ENCODE measurements at places on chromosomes 12 and 14. TPM values are rescaled to one million over a fixed set of nuclear protein-coding genes. Genes with fewer than 3 reads are reported as not detected.

NOS1 gene
- total RNA-seq = 0.10 TPM

TMTC2 gene
- 41.3 TPM for total RNA-seq

ADCY6 gene
- 98.0 TPM for total RNA-seq

GZMB gene
- total RNA-seq = 0.94 TPM

NANOG gene
- total RNA-seq = 2.5 TPM

BIN2 gene
- total RNA-seq = 5.0 TPM

ESRRB gene
- 0.16 TPM for total RNA-seq

MDP1 gene
- 17.0 TPM for total RNA-seq

GLIPR1L1 gene
- total RNA-seq = not detected

MYH6 gene
- total RNA-seq = not detected

OTX2 gene
- total RNA-seq = not detected

- no peak for DNase-seq
Measured at GRCh38 chr14:100851946-100852620, 26.2 kb downstream of the MEG3 start.

- no peak for DNase-seq
Measured at GRCh38 chr12:88172844-88173407, 30.8 kb downstream of the TMTC3 start.

DNA sequence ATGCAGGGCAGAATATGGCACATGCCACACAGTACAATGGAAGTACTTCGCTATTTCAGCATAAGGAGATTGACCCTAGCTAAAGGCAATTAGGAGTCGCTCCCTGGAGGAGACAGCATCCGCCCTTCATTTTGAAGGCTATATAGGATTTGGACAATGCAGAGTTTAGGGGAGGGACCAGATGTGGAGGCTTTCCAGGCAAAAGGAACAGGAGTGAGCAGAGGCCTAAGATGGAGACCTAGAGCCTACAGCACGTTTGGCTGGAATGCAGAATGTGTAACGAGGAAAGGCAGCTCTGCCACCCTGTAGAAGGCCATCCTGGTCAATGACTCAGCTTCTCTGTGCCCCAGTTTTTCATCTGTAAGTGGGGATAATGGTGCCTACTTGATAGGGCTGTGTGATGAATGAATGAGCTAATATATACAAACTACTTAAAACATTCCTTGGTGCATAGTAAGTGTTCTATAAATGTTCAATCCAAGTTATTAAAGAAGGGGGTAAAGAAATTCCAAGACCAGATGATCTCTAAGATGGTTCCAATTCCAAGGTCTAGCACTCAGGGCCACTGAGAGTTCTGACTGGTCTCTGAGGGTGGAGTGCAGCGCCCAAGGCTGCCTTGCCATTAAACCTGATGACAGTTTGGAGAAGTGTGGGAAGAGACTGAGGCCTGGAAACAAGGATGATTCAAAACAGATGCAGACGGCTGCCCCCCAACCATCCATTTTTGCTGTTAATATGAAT lies 54.3 kb upstream of the FRMD6 start:
- no peak for DNase-seq

GRCh38 chr12:112901271-112901670 lies 5.5 kb upstream of the OAS1 start:
- DNase-seq = no peak

- no peak for DNase-seq
Measured at GRCh38 chr14:64743061-64743460, 38.8 kb downstream of the PLEKHG3 start.

- DNase-seq = no peak
Measured at GRCh38 chr14:102182190-102182589, 42.5 kb downstream of the WDR20 start.

- DNase-seq = no peak
Measured at GRCh38 chr12:19227190-19227879, 97.8 kb downstream of the PLEKHA5 start.

DNA sequence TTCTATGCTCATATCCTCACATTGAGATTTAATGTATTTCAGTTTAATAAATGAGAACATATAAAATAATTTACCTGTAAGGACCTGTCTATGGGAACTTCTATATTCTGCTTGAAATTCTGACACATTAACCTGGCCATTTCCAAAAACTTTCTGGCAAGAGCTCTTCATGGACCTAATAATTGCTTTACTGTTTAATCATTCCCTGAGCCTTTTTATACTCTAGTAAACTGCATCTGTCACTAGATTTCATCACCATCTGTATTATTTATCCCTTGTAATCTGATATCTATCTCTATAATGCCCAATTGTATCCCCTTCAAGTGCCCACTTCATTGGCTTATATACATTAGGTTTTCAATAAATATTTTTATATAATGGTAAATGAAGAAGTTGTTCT lies 327.7 kb downstream of the RAD51B start:
- no peak for DNase-seq

DNA sequence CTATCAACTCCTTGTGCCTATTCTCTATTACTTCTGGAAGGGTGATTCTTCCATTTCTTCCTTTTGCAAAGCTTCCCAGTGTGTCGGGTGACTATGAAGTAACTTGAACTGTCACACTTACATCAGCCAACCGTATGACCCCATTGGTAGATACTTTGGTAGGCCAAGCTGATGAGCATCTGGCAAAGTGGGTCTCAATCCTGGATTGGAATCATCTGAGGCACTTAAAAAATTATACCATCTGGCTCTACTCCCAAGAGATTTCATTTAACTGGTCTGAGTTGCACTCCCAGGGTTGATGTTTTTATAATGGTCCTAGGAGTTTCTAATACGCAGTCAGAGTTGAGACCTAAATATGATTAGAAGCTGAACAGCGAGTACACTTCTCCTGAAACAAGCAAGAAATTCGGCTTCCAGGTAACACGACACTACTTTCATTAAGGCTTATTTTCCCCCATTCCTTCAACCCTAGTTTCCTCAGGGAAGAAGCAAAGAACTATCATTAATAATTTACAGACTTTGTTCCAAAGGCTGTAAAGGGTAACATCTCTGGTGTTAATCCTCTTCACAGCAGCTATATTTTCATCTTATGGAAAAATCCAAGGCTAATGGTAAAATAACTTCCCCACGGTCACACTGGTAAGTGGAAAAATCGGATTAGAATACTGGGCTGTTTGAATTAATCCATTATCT lies 76.8 kb downstream of the PDE6H start:
- DNase-seq = no peak

DNA sequence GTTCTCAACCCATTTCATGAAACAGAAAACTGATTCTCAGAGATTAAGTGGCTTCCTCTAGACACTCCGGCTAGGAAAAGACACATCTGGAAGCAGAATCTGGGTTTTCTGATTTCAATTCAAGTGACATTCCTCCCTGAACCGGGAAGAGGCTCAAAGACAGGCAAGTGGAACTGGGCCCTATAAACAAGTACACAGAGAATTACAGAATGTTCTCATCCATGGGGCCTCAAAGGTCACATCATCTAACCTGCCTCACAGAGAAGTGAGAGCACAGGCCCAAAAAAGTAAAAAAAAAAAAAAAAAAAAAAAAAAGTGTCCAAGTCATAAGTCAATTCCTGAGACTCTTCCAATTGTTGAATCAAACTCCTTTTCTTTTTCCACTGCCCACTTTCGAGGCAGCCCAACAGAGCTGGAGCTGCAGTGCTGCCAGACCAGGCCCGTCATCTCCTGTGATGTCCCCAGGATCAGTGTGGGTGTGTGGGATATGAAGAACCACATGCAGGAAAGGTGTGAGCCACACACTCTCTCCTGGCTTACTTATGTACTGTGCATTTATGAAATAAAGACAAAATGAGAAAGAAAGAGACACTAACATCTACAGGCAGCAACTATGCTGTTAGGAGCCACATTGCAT lies 2.8 kb upstream of the KRT1 start:
- DNase-seq = no peak

- peak; percentile 93 for DNase-seq
Measured at GRCh38 chr12:114668151-114668885, 15.7 kb downstream of the TBX3 start.

DNA sequence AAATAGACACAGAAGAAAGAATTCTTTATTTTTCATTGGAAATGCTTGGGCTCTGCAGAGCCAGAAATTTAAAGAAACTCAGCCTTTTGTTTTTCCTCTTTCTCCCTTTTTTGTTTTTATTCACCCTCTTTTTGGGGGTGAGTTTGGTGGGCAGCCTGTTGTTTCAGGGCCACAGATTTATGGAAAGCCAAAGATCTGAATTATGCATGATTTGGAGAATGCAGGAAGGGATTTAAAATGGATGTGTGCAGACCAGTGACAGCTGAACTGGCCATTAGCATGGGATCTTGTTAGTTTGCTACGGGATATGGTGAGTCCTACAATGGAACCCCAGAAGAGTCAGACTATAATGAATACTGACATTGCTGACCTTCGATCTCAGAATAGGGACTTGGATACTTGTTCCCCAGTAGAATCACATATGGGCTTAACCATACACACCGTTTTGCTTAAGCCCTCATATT lies 7.7 kb upstream of the ATXN2 start:
- no peak for DNase-seq

DNA sequence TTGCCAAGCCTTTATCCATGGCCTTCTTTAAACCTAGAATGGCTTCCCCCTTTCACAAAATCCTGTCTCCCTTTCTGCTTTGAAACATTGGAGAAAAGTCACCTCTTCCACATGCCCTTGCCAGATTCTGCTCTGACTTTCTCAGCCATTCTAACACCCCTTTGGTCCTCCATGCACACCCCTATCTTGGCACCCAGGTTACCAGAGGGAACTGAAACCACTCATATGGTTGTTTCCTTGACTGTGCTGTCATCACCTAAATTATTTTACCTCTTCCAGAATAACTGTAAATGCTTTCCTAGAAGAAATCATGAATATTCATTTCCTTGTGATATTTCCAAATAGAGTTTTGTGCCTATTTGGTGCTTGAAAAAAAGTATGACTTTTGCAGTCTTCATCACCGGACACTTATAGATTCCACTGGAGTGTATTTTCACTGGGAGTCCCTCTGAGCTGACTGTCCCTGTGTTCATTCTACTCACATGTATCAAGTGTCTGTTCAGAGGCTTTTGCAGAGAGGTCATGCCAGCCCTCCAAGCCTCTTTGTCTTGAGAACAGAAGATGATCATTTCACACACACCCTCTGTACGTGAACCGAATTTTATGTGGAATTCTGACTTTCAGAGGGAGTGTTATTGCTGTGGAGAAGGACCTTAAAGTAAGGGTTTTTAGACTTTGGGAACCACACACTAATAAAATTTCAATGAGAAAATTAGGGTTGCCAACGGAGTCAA lies 74.1 kb downstream of the PLXNC1 start:
- no peak for DNase-seq

- DNase-seq = no peak
Measured at GRCh38 chr14:26370115-26370514, 227.7 kb downstream of the NOVA1 start.

GRCh38 chr12:129594098-129594497 lies 309.7 kb downstream of the TMEM132D start:
- no peak for DNase-seq

DNA sequence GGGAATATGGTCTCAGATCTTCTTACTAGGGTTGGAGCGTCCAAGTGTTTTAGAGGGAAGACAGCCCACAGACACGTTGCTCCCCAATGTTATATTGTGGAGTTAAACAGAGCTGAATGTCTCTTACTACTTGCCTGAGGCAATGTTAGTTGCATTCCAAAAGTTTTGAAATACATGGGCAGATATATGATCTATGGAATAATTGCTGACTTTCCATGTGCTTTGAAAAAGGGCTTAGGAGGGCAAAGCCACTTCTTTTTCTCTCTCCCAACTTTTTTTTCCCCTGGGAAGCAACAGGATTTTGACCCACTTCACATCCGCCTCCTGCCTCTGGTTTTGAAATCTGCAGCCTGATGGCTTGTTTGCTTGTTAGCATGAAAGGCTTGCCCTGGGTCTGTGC lies 33.7 kb upstream of the PAX9 start:
- no peak for DNase-seq

DNA sequence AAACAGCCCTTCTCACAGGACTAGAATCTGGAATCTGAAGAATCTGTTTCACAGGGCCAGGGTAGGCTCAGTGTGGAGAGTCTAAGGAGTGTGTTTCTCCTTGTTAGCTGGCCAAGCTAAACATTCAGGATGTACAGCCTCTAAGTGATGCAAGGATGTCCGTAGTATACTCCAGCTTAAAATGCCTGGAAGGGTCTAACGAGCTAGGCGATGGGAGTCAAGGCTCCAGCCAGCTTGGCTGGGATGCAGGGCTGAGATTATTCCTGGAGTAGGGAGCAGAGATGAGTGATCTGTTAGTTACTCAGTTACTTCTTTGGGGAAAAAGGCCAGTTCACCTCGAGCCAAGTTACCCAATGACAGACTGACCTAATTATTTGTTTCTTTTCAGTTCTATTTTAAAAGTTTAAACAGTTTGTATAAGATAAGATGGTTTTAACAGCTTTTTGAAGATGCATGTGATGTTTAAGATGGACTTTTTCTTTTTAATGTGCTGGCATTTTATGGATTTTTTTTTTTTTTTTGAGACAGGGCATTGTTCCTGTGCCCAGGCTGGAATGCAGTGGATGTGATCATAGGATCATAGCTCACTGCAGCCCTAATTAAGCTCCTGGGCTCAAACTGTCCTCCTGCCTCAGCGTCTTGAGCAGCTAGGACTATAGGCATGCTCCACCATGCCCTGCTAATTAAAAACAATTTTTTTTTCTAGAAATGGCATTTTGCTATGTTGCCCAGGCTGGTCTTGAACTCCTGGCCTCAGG lies 41.1 kb downstream of the SYNE2 start:
- DNase-seq = peak; percentile 65

DNA sequence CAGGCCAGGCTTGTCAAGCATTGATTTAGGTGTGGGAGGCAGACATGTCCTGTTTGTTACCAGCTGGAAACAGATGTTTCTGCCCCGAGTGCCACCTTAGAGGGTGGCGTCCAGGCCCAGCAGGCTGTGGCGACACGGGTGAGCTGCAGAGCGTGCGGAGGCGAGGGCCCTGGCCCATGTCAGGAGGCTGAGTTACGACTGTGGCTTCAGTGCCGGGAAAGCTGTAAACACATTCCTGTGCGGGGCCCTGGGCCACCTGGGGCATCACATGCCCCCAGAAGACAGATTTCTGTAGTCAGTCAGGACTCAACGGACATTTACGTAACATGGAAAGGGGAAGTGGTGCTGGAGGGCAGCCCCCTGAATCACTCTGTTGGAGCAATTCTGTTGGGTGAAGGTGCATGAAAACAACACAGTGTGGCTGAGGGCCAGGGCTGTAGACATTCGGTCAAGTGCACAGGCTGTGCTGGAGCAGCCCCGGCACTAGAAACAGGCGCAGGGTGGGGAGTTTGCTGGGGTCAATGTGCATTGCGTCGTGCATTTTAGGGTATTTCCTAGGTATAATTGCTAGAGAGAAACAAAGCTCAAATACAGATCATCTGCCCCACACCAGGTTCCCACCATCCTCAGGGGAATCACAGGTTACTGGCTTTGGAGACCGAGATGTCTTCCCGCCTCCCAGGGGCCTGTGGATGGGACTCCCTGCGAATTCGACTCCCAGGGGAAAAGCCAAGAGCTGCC lies 291.8 kb downstream of the TMEM121 start:
- no peak for DNase-seq

GRCh38 chr12:132224484-132224883 lies 80.2 kb downstream of the NOC4L start:
- DNase-seq = no peak

GRCh38 chr12:92176646-92177045 lies 31.0 kb upstream of the BTG1 start:
- no peak for DNase-seq

Data from ureter (tissue), 1 donor.